ENCODE measurements at places on chromosomes 13 and 19.

DNA sequence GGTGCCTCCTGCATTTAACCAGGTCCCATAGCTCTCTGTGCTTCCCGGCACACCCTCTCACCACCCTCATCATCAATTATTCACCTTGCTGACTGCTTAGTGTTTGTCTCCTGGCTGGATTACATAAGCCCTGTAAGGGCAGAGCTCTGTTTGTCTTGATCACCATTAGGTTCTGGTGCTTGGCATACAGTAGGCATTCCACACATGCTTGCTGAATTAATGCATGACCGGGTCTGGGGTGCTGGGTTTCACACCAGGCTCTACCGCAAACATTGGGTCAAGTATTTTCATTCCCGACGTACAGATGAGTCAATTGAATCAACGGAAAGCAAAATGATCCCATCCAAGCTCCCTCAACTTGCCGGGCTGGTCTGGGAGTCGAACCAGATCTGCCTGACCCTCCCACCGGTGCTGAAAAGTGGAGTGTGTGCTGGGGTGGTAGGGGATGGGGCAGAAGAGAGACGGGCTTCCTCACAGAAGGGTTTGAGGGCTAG is 28.5 kb downstream of the VAV1 start:
- DNase-seq = peak; percentile 8

DNA sequence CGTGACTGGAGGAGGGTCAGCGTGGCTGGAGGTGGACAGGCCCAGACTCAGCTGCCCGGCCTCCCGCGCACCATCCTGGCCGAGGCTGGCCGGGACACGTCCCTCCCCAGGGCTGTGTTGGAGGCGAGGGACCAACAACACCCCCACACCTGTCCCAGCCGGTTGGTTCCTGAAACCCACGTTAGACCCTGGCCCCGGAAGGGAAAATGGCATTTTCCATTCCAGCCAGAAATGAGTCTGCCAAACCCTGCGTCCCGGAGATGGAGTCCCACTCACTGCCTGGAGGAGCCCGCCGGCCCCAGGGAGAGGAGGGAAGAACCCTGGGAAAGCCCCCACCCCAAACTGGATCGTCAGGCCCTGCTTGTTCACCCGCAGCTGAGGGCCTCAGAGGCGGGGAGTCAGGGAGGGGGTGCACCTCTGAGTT is 4.8 kb upstream of the WDR18 start:
- DNase-seq = no peak

- DNase-seq = no peak
Measured at GRCh38 chr13:43698758-43699157, 88.0 kb downstream of the ENOX1 start.

GRCh38 chr13:36910545-36910944 is 9.5 kb downstream of the SMAD9 start:
- DNase-seq = no peak

- DNase-seq = no peak
Measured at GRCh38 chr19:2334986-2335846, 6.7 kb downstream of the SPPL2B start.

GRCh38 chr13:20696073-20696472 is 7.4 kb upstream of the IL17D start:
- DNase-seq = no peak

- DNase-seq = no peak
Measured at GRCh38 chr13:94140027-94140426, 339.5 kb downstream of the DCT start.

- no peak for DNase-seq
Measured at GRCh38 chr19:49744946-49745381, 18.1 kb downstream of the TSKS start.

- no peak for DNase-seq
Measured at GRCh38 chr19:43781630-43782310, 997 bp upstream of the KCNN4 start.

- DNase-seq = no peak
Measured at GRCh38 chr13:79070343-79070974, 335.6 kb downstream of the RBM26 start.

- no peak for DNase-seq
Measured at GRCh38 chr19:57558525-57558924, 1.1 kb downstream of the ZNF550 start.

DNA sequence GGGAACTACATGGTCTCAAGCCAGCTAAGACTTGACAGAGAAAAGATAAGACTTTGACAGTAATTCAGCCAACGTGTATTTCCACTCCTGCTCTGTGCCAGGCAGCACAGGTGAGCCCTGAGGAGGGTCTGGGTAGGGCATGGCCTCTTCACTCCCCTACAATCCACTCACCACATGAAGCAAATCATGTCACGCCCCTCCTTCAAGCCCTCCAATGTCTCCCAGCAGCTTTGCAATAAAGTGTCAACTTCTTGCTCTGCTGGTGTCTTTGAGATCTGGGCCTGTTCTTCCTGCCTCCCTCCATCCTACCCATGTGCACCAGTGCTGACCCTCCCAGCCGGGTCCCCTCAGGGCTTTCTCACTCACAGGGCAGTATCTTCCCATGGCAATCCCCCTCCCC is 58.5 kb downstream of the CCDC70 start:
- DNase-seq = no peak

- no peak for DNase-seq
Measured at GRCh38 chr19:33465834-33466233, 55.8 kb downstream of the PEPD start.

- no peak for DNase-seq
Measured at GRCh38 chr13:30863796-30864195, 42.3 kb upstream of the MEDAG start.

DNA sequence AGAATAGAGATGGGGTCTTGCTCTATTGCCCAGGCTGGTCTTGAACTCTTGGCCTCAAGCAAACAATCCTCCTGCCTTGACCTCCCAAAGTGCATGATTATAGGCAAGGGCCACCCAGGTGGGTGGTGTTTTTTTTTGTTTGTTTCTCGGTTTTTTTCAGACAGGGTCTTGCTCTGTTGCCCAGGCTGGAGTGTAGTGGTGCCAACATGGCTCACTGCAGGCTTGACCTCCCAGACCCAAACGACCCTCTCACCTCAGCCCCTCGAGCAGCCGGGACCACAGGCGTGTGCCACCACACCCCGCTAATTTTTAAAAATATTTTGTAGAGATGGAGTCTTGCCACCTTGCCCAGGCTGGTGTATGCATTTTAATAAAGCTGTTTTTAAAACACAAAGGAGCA is 14.9 kb downstream of the GRTP1 start:
- DNase-seq = no peak

All from thymus (tissue), 14 donors.